ENCODE measurements at places on chromosomes 3 and 15.
A peak's percentile ranks its signal among the peaks of the same experiment; 100 is the strongest.

DNA sequence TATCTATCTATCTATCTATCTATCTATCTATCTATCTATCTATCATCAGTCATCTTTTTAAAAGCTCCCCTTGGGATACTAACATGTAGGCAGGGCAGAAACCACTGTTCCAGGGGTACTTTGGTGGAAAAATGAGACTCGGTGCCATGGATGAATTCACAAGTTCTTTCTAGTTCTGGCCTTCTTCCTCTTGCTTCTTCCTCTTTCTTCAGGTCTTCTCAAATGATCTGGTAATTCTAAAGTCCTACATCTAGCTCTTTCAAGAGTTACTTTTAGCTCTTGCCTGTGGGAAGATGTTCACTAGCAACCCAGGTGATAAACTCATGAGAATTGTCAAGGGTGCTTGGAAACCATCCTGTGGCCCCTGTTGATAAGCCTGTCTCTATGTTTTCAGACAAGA lies 168.5 kb upstream of the TBC1D5 start:
- DNase-seq: no peak

DNA sequence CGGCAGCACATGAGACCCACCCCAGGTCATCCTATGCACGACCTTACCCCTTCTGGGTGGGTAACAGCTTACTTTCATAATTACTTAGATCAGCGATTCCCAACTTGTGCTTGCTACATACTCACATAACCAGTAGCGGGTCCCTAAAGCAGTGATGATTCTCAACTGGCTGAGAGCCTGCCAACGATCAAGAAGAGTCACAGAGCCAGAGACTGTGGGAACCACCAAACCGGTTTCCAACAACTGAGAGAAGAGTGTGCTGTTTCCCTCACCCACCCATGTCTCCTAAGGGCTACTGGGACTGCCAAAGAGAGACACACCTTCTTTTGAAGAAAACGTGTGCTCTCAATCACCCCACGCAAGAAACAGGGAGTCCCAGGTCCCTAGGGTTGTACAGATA lies 12.0 kb upstream of the XXYLT1 start:
- no peak for DNase-seq

DNA sequence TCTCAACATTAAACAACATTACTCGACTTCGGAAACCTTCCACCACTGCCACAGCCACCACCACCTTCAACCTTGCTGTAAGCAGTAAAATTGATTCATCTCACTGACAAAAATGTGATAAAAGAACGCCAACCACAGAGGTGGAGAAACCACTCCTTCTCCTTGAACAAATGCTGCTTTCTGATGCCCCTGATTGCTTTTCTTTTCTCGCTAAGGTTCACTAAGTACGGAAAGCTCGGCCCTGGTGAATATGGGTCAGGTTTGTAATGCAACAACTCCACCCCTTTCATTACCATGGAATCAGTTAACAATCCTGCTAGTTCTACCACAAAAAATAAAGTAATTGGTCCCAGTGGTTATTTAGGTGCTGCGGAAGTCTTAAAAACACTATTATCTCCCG lies 44.9 kb downstream of the MEIS2 start:
- DNase-seq: no peak

GRCh38 chr15:66948294-66948693 lies 117.1 kb upstream of the SMAD3 start:
- DNase-seq: no peak

DNA sequence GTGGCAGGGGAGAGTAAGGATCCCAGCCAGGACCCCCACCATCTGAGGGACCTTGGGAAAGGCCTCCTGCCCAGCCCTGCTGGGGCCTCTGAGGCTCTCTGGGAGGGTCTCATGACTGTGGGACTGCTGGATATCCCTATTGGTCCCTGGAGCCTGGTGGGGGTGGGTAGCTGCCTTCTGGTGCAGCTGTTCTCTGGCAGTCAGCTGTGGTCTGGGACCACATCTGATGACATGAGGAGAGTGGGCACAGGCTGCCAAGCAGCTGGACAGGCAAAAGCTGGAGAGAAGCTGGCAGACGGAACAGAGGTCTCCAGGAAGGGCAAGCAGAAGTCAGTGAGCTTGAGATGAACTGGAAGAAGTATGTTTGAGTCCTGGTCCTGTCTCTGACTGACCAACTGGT lies 22.4 kb downstream of the PLEKHO2 start:
- no peak for DNase-seq

- no peak for DNase-seq
Observed at GRCh38 chr15:65904301-65904700, 35.0 kb downstream of the RAB11A start.

- DNase-seq: peak; percentile 42
Observed at GRCh38 chr3:38141173-38141951, 2.9 kb downstream of the MYD88 start.

DNA sequence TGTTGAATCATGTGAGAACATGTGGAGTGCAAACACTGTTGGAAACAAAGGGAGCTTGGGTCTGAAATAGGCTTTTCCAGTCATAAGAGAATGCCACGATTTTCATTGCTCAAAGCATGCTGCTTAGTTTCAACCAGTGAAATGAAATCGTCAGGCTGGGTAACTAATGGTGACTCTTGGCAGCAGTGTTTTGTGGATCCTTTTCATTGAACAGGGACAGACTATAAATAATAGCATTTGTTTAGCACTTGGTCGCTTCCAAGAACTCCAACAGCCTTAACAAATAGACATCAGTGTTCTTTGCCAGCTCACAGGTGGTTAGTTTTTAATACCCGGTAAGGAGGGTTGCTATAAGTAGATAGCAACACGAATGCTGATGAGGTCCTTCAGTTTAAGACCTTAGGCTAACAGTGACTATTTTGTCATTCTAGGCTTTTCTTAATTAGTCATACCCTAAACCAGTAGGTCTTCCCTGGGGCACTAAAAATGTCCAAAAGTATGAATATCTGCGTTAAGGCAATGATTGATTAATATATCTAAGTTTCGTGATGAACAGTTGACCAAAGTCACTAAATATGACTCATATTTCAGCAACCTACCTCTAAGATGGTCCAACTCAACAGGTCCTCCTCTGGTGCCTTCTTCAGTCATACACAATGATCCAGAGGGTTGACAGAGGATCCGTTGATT lies 15.8 kb downstream of the TP63 start:
- no peak for DNase-seq

DNA sequence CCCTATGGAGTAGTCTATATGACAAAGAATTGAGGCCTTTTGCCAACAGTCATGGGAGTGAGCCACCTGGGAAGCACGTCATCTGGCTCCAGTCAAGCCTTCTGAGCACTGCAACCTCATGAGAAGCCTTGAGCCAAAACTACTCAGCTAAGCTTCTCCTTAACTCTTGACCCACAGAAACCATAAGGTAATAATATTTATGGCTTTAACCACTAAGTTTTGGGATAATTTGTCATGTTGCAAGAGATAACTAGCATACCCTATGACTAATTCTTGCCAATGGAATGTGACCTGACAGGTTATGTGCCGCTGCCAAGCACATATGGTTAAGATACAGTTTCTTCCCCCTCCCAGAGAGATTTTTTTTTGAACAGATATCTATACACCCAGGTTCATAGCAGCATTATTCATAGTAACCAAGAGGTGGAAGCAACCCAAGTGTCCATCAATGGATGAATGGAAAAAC lies 11.8 kb upstream of the SLC6A11 start:
- no peak for DNase-seq

DNA sequence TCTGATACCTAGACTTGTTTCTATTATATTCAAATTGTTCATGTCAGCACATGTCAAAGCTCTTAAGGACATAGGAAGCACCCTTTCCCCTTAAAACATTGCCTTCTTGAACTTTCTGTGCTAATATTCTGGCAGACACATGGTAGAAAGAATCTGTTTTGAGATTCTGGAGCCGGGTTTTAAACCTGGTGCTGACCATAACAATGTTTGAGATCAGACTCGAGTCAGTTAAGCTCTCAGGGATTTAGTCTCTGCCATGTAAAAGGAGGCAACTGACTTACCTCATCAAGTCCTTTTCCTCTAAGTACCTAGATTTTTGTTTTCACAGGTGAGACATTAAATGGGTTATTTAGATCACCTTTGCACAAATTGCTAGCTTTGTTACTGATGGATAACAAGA lies 38.9 kb downstream of the RBMS3 start:
- no peak for DNase-seq

- no peak for DNase-seq
Observed at GRCh38 chr3:29609328-29609811, 328.5 kb downstream of the RBMS3 start.

DNA sequence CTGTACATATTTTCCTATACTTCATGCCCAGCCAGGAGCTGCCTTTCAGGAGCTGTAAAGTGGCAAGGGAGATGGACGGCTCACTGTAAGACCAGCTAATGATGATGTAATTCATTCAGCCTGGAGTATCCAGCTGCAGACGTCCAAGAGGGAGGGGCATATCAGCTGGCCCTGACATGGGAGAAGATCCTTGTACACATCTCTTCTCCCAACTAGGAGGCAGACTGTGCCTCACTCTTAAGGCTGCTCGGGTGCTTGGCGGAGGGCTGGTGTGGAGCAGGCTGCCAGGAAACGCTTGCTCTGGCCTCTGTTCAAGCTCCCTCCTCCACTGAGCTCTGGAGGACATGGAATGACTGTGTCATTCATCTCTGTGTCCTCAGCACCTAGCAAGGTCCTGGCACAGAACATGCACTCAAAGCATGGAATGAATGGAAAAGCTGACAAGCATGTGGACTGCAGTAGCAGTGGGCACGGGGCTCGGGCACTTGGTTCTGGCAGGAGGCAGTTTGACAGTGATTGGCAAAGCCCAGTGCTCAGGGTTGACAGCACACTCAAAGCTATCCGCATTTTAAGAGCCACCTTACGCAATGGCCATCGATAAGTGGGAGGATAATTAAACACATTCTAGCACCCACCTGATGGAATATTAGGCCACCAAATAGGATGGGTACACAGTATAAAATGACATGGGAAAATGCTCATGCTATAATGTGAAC lies 72.4 kb downstream of the TBC1D2B start:
- peak; percentile 77 for DNase-seq

DNA sequence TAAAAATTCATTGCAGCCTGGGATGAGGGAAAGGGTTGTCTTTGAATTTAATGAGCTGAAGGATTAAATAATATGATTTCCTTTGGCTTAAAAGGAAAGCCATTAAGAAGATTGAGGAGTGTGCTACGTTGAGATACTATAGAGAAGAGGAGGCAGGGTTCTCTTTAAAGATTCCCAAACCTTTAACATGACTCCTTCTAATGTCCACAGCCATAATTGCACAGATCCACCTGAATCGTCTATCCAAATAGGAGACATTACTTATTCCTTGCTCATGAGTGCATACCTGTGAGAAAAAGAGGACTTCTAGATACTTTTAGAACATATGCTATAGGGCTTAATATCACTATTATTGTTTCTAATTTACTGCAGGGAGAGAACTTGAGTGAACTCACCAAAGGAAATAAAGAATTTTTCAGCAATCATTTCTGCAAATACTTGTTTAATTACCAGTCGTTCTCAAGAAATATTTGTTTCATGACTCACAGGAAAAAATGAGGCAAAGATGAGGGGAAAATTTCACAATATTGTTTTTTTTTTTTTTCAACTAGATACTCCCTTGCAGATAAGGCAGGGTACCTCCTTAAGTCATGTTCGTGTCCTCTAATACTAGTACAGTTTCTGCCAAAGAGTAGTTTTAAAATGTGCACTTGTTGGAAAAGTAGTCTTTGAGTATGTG lies 8.9 kb upstream of the SUCNR1 start:
- DNase-seq: no peak

GRCh38 chr15:45027220-45027619 lies 4.2 kb downstream of the SORD start:
- no peak for DNase-seq

DNA sequence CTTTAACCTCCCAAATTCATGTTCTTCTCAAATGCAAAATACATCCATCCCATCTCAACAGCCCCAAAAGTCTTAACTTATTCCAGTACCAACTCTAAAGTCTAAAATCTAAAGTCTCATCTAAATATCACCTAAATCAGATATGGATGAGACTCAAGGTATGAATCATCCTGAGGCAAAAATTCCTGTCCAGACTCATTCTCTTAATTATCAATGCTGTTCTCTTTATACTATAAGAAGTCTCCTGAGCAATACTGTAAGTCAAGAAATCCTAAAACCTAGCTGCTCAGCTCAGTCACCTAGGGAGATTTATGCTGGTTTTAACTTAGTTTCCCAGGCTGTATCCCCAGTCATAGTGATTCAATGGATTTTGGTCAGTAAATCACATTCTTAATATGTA lies 11.1 kb downstream of the RAD18 start:
- DNase-seq: no peak

DNA sequence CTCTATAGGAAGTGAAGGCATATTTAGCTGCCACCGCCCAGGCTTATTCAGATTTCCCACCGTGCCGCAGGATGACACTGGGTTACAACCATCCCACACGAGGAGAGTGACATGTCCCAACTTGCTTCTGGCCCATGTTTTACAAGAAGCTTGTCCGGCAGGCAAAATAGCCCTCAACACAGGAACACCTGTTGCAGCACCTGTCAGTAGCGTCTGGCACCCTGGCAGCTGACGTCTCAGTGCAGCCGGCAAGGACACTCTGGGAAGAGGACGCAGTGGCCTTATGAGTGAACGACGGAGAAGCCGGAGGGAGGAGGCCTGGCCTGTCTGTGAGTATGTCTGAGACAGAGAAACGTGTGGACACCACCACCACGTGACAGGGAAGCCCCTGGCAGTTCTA lies 32.1 kb downstream of the FAM174B start:
- no peak for DNase-seq

DNA sequence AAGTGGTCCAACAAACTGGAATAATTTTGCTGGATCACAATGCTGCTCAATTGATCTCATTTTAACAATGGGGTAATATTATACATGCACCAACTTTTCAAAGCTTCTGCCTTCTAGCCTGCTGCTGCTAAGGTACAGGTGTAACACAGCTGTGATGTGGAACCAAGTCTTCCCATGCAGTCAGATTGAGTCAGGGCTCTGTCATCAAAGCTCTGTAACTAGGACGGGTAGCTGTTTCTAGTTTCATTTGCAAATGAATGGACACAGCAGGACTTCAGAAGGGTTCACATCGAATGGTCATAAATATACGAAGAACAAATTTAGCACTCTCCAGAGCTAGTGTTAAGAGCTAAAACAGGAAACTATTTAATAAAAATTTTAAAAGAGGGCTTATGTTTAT lies 189.2 kb downstream of the USP13 start:
- no peak for DNase-seq

GRCh38 chr3:112979244-112979832 lies 4.4 kb upstream of the CD200R1 start:
- DNase-seq: no peak

Data from lower lobe of right lung (tissue), 2 donors.